ENCODE measurements at places on chromosomes 7 and 10.

DNA sequence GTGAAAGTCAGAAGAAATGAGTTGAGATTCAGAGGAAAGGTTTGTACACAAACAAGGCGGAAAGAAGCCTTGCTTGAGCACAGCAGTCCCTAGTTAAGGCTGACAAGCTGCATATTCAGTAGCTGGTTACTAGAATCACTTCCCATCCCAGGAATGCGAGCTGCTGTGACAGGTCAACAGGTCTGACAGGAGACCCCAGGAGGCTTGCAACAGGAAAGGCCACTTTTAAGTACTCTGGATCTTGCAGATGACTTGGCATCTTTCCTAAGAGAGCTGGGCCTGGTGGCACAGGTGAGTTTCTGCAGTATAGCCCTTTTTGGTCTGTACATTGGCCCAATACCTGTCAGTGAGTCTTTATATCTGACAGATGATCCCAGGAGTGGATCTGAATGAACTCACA is 35.7 kb upstream of the UNC5B start:
- DNase-seq: no peak

DNA sequence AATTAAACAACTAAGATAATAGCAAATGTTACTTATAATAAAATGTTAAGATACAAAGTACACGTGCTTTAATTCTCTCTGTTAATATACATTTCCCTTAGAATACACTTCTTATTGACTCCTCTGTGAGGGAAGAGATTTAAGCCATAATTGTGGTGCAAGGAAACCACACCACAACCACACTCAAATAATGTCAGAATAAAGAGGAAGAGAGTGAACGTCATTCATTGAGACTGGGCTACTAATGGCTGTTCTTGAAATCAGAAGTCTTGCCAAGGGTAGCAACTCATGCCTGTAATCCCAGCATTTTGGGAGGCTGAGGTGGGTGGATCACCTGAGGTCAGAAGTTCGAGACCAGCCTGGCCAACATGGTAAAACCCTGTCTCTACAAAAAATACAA is 10.0 kb downstream of the FAM171A1 start:
- DNase-seq: no peak

DNA sequence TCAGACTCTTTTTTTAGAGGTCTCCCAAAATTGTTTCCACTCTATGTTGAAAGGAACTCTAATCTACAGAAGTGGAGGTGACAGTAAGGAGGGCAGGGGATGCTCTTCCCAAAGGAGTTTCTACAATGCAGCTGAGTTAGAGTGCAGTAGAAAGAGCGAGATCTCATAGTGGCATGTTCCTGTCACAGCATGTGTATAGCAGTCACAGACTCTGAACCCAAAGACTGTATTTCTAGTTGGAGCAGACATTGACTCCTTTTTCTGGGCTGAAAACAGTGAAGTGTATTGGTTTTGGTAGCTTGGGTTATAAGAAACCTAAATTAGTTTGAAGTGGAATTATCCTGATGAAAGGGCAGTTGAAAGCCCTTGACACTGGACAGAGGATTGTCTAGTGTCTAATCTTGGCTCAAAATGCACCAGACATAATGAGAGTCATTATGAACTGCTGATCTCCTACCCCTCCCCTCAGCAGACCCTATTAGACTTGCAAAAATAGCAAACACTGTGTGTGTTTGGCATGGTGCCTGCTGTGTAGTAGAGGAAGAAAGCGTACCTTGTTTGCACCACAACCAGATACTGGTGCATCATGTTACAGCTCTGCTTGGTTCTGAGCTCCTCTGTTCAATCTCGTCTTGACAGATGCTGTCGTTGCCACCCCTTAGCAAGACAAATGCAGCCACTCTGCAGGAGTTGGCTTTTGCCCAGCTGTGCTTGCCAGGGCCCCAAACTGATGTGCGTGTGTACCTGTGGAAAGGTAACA is 336.0 kb downstream of the AUTS2 start:
- DNase-seq: peak; percentile 92

- no peak for DNase-seq
These were observed 208.8 kb downstream of the KCNMA1 start for GRCh38 chr10:77428691-77429395.

DNA sequence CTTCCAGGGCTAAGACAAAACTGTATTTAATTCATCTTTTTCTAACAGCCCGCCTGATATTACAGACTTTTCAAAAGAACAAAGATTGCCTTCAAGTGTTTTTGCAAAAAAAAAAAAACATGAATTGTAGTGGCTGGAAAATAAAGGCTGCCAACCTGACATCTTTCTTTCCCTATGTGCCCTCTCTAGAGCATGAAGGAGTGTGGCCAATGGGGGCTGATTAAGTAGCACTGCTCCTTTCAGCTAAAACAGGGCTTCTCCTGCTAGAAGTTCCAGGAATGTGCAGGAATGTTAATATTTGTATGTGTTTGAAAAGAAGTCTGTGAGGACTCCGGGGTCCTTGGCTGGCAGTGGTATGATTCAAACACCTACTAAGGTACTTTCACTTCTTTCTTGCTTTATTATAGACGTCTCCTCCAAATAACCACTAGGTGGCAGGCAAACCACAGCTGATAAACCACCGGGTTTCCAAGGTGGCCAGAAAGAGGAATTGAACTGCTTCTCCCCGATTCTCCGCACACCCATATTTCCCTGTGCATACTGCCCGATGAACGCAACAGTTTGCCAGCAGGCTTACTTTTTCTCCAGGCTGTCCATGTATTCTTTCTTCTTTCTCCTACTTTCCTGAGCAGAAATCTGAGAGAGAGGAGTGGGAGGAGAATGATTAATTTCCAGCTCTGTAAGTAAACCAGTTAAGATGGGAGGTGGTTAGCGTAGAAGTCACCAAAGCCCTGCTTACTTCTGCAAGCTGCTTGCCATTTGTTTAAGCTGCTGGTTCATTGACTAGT is 56.8 kb upstream of the DGKI start:
- DNase-seq: peak; percentile 64

Measured in NCI-H2029 (cell line).